NCI-H1417 treated with DMSO at 0.1 percent for 48 hours (cell line): ENCODE measurements at places on chromosomes 2 and 18.

- no peak for DNase-seq
Measured at GRCh38 chr2:241072553-241073165, 29.4 kb downstream of the MTERF4 start.

- DNase-seq, result no peak
Measured at GRCh38 chr2:66888246-66888645, 453.3 kb downstream of the MEIS1 start.

- DNase-seq, result no peak
Measured at GRCh38 chr2:203993560-203993959, 57.0 kb downstream of the ICOS start.

DNA sequence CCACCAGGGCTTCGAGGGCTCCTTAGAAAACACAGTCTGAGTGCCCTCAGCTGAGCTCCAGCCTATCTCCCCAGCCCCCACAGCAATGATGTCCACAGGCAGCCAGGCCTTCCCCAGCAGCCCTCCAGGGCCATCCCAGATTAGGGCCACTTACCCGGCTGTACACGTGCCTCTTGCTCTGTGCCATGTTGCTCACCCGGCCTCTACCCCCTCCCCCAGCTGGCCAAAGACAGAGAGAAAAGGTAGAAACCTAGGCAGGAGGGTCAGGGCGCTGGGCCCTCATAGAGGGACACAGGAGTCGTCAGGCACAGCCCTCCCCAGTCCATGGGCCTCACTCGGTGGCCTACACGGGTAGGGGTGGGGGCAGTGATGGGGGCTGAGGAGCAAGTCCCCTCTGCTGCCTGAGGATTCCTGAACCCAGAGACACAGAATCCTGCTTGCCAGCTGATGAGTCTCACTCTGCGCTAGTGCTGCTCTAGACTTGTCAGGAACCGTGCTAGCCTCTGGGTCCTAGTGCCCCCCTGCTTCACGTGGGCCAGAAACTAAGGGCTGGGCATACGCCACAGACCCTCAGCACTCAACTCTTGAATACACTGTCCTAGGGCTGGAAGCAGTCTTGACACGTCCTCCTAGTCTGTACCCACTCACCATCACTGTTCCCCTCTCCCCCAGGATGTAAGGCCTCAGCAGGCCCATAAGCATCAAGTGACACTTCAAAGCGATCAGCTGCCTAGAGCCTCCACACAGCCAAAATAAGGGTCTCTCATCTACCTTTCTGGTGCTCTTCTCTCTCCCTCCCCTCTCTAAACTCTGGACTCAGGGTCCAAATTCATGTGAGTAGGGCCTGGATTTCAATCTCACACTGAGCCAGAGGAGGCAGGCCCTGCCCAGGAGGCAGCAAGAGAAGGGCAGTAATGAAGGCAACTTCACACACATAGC, at the start of gene DCTN1:
Gene DCTN1 (minus strand): TSS at position 461 of the 939 bp plus-strand sequence. CDS start 274 bp downstream, at position 187.
- DNase-seq, result no peak

DNA sequence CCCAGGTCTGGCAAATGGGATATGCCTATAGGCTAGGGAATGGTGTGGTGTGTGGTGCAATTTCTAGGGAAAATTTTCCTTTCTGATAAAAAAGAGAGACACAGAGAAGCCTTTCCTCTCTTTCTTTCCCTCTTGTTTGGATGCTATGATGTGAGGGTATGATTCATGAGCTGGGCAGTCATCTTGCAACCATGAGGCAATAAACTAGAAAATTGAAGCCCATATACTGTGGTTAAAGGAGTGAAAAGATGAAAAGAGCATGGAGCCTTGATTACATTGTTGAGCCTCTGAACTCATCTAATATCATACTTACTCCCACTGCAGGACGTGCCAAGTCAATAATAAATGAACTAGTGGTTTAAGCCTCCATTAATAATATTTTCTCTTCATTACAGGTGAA, 215.6 kb downstream of the HAUS1 start:
- DNase-seq, result no peak

DNA sequence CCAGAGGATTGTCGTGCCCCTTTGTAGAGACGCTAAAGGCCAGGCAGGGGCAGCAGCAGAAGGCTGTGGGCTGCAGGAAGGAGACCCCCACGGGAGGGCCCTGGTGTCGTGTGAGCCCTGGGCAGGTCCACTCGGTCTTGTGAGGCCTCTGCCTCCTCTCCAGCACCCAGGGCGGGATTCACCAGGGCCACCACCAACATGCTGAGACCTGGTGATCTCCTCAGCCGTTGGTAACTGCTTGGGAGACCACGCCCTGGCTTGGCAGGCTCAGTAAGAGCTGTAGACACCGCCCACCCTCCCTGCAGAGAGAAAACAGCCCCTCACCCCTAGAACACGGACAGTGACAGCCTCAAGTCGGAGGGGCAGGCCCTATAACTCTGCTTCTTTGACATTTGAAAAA, 21.1 kb downstream of the MBP start:
- DNase-seq, result no peak

DNA sequence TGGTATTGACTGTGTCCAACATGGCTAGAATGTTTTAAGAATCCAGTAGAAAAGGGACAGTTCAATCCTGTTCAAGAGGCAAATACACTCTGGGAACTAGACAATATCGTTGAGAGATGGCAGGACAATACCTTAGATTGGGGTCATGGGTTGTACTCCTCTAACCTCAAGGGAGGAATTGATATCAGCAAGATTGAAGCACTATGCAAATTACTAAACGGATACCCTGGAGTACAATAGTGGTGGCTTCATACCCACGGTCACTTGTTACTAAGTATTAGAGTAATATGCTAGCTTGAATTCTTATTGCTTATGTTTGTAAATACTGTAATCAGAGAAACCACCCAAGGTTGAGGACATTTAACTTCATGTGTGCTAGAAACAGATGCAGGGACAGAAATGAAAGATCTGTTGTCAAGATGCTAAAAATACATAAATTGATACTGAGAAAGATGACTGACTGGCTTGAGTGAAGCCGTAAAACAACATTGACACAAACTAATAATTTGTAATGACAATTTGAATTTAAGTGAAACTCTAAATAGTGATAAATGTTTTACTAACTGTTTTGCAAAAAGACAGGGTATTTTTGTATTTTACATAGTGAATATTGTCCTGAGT, 73.3 kb downstream of the KCNJ3 start:
- DNase-seq, result no peak

- DNase-seq, result no peak
Measured at GRCh38 chr2:240803191-240803590, 16.8 kb downstream of the KIF1A start.

DNA sequence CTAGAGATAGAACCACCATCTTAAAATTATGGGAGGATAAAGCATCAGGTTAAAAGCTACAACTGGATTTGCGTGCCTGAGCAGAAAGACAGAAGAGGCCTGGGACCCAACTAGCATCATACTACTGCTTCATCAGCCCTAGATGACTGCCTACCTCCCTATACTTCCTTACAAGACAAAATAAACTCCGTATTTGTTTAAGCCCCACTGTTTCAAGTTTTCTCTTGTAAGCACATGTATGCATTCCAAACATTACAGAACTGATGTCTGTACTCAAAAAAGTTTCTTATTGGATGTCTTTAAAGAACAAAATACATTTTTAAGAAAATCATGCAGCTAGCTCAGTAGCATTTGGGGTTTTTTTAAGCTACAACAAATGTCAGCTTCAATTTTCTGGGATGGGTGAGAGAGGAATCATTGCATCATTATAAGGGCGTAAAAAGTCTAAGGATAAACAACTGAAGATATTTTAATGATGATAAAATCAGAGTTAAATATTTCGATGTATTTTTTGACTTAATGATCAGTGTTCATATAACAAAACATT, 213.1 kb downstream of the EXOC6B start:
- DNase-seq, result no peak

DNA sequence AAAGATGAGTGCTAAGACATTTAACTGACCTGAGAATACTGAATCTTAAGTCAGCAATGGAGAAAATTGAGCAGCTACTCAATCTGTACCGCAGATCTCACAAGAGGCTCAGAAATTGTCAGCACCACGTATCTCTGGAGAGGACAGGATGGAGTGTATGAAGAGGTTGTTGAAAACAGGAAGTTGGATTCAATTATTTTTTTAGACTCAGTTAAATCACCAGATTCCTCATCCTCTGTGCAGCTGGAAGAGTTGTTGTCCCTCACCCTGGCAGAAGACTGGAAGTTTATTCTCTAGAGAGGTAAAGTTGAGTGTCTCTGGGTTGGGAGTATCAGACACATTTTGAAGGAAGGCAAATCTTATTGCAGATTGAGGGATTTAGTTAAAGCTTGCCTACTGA, 114.9 kb upstream of the NT5C1B start:
- no peak for DNase-seq

DNA sequence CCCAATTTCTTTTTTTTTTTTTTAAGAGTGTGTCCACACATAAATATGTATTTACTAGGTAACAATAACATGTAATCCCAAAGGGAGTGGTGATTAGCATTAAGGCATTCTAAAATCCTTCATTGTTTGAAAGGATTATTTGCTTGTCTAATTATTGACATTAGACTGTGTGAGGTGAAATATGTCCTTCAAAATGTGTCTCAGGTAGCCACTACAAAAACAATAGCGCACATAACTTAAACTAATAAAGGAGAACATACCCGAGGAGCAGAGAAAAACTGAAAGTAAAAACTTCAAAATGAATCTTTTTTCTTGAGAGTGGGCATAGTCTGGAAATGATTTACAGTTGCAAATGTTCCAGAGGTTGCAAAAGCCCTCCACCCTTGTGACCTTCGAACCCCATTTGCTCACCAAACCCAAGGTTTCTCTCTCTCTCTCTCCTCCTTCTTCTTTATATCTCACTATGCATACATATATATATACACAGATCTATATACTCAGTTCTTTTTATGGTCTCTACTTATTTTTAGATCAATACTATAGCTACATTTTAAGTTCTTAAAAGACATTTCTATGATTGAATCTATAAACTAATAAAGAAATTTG, 24.4 kb upstream of the FRZB start:
- no peak for DNase-seq

GRCh38 chr2:63372549-63372948, 215.7 kb downstream of the WDPCP start:
- DNase-seq, result no peak

GRCh38 chr2:1743396-1744150, 742 bp downstream of the PXDN start:
- no peak for DNase-seq

DNA sequence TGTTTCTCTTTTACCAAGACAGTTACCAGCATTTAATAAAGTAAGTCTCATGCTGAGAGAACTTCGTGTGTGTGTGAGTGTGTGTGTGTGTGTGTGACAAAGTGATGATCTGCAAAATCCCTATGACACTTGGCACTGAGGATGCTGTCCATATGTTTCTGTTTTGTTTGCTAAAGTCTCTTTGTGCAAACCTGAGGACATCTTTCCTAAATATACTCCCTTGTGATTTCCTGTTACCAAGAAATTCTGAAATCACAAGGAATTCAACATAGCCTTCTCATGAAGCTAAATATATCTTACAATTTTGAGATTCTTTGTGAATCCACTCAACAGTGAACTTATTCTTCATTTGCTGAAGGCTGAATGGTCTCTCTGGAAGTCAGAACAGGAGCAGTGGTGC, 1359.7 kb upstream of the NRXN1 start:
- no peak for DNase-seq

DNA sequence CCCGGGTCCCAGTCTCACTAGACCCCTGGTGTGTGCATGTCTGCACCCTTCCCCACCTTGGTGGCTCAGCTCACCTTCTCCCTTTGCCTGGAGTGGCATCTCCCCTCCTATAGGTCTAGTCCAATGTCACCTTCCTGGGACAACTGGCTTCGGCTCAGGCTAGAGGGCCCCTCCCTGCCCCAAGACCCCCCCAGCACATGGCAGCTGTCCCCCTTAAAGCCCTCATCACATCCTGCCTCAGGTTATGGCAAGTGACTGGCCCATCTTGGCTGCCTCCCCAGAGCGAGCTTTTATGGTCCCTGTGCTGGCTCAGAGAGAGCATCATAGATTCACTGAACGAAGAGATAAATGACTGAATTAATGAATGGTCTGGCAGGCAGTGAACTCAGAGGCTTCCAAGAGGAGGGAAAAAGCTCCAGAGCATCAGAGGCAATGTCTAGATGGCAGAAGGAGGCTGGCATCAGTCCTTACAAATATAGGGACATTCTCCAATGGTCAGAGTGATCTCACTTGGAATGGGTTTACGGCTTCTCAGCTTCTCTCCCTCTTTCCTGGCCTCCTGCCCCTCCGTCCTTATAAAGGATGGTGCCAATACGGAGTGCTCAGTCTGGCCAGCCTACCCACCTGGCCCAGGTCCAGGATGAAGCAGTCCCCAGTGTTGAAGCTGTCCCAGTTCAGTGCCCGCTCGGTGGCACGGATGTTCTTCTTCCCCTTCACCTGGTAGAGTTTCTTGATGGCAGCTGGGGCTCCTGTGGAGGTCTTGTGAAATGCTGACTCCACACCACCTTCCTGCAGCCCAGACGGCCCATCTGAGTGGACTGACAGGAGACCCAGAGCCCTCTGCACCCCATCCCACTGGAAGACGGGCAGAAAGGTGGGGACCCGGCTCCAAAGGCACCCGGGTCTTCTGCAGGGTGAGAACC, 9.4 kb downstream of the CAPG start:
- DNase-seq, result no peak

DNA sequence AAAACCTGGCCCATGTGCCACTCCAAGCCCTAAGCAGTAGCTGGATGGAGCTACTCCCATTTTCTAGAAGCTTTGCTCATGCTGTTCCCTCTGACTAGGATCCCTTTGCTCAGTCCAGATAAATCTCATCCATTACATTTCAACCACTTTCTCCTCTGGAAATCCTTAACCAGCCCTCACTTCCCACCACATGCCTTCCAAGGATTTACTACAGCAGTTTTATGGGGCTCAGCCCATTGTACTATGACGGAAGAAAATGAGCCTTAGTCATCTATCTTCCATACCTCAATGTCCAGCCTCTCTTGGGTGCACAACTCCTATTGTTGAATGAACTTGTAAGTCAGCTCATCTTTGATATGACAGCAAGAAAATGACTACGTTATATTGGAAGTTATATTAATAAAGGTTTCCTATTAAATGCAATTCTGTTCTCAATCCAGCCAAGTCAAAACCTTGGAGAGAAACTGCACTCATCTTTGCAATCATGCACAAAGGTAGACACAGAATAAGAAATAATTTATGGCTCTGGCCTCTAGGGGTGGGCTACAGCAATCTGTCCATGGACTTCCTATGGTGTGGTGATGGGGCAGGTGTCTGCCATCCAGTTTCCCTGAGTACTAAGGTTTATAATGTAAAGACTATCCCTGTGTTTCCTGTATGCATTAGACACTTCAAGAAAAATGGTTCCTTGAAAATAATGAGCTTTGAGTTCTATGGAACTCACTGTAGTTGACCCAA, 3.4 kb downstream of the B4GALT6 start:
- no peak for DNase-seq

GRCh38 chr2:78999406-78999805, 26.1 kb upstream of the REG3G start:
- DNase-seq, result no peak

GRCh38 chr2:10390369-10390801, 57.7 kb downstream of the ODC1 start:
- no peak for DNase-seq

- no peak for DNase-seq
Measured at GRCh38 chr18:10414293-10414842, 40.1 kb upstream of the APCDD1 start.
